Stimulated activated CD4-positive, alpha-beta T cell treated with anti-CD3 and anti-CD28 coated beads, Interleukin-12 subunit alpha, Interleukin-12 subunit beta, amount 100 ng/mL, for 24 hours (primary cell): ENCODE measurements at places on chromosomes 7 and 10.

DNA sequence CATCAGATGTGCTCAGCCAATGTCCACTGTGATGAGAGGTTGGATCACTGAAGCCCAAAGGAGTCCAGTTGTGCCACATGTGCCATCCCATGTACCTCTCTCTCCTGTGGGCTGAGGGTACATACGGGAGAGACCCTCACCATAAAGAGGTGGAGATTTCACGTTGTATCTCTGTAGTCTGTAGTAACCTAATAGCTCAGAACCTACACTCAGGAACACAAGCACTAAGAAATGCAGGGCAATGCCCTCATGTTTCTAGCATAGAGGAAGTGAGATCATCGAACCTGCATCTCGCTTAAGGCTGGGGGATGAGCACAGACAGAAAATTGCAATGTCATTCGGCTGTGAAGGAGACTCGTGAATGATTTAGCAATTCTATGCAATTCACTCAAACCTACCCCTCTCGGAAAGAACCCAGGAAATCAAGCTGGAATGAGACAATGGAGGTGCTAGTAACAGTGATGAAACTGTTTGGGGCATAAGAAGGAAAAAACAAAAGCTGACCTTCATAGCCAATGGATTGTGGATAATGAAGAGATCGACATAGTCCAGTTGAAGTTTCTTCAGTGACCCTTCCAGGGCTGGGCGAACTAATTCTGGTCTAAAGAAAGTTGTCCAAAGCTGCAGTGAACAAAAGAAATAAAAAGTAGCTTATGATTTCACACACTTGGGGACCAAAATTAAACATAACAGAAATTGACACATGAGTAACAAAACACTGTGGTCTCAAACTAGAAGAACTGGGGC lies 80.3 kb upstream of the UCN3 start:
- no peak for DNase-seq

DNA sequence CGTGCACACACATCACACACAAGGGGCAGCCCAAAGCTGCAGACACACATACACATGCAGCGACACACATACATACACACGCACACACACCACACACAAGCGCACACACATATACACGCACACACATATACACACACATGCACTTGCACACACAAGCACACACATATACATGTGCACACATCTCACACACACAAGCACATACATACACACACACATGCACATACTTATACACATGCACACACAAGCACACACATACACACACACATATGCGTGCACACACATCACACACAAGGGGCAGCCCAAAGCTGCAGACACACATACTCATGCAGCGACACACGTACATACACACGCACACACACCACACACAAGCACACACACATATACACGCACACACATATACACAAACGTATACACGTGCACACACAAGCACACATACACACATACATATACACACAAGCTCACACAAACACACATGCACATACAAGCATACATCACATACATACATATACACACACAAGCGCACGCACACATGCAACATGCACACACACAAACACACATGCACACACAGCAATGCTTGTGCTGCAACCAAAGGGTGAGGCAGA lies 178.8 kb upstream of the PFKP start:
- DNase-seq: no peak

- peak; percentile 76 for DNase-seq
These were observed 123.1 kb upstream of the ADO start for GRCh38 chr10:62681211-62681940.

GRCh38 chr10:51251110-51251509 lies 176.8 kb downstream of the PRKG1 start:
- no peak for DNase-seq

GRCh38 chr7:74101061-74101681 lies 17.6 kb downstream of the LIMK1 start:
- DNase-seq: no peak

- DNase-seq: no peak
These were observed 70.5 kb downstream of the TES start for GRCh38 chr7:116280803-116281202.

GRCh38 chr7:117148971-117149370 lies 173.9 kb downstream of the WNT2 start:
- no peak for DNase-seq

DNA sequence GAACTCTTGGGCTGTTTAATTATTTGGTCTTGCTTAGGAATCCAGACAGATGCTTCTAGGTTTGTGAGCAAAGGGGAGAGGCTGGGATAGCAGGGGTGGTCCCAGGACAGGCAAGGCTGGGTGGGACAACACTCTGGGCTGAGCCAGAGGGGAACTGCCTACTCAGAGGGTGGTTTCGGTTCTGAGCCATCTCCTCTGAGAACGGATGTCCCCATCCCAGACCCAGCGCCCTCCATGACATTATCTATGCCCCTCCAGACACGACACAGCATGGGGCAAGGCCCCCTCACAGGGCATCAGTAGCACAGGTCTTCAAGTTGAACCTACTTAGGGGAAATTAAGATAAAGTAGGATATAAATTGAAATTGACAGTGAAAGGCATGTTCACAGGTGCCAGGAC lies 7.1 kb downstream of the ASB10 start:
- no peak for DNase-seq

DNA sequence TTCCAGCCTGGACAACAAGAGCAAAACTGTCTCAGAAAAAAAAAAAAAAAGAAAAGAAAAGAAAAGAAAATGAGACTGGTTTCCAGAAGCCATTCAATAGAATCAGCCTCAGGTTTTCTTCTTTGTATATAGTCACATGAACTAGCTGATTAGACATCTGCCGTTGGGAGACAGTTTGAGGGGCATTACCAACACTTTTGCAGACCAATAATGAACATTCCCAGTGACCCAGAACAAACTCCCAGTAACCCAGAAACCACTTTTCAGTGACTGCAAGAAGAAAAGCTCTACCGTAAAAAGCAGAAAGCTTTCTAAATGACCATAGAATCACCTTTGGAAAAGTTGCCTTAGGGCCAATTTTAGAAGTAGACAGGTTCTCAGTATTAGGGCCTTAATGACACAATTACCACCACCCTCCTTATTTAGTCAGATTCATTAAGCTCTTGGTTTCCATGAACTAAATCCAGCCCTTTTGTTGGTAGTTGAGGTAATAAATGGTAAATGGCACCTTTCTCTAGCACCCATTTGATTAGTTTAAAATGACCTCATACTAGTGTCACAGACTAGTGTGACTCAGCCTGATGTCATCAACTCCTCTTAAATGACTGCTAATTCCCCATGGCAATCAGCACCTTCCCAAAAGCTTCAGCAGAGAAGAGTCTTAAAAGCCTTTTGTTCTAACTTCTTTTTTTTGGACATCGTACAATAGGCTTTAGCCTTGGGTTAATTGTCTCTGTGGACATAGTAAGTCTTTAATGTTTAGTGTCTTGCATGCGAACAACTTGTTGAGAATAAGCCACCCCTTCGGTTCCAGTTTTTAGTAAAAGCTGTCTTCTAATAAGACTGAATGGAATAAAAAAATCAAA lies 33.6 kb upstream of the XRCC2 start:
- DNase-seq: no peak

- no peak for DNase-seq
These were observed 55.0 kb downstream of the WAC start for GRCh38 chr10:28587970-28588290.

- no peak for DNase-seq
These were observed 58.0 kb upstream of the PFKP start for GRCh38 chr10:3009341-3009740.

- peak; percentile 7 for DNase-seq
These were observed 167.9 kb upstream of the PRSS1 start for GRCh38 chr7:142581341-142581740.

GRCh38 chr10:52631146-52631545 lies 141.4 kb downstream of the MBL2 start:
- no peak for DNase-seq

DNA sequence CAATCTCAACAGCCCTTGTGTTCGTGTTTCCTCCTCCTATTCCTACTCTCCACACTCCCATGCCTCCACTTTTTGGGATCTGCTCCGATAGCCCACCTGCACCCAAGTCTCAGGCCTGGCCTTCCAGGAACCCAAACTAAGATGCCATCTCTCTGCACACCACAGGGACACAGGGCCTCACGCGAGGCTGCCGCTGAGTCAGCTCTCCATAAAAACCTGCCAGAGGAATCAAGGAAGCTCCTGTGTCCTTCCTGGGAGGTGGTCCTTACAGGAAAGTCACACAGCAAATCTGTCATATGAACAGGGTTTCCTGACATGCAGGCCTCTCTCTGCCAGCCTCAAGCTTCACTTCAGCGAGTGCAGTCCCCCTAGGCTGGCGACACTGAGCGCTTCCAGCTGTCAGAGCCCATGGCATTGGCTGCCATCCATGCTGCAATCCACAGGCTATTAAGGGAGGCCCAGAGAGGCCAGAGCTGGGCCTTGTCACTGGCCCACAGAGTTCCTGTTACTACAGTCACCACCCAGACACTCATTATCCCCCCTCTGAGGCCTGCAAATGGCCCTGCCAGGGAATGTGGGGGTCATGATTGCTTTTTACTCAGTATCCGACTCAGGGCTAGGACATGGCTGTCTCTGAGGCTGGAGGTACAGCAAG lies 151.4 kb downstream of the OAT start:
- no peak for DNase-seq
